ENCODE measurements at places on chromosomes 1 and 21.

GRCh38 chr1:226937940-226938725 lies 2.0 kb upstream of the COQ8A start:
- DNase-seq, result no peak

DNA sequence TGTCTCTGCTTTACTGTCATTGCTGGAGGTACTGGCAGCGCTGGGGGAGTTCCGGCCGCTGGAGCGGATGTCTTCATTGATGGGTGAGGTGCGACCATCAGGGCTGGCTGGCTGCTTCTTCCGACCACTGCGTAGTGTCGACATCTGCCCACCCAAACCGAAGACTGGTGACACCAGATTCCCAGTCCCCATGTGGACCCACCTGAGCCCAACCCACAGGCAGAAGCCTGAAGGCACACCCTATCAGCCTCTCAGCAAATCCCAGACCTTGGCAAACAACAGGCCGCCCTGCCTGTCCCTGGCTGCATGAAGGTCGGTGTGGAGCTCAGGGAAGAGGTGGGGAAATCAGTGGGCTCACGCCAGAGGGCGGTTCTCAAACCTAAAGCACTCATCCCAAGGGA lies 44.8 kb downstream of the SLC45A1 start:
- no peak for DNase-seq

DNA sequence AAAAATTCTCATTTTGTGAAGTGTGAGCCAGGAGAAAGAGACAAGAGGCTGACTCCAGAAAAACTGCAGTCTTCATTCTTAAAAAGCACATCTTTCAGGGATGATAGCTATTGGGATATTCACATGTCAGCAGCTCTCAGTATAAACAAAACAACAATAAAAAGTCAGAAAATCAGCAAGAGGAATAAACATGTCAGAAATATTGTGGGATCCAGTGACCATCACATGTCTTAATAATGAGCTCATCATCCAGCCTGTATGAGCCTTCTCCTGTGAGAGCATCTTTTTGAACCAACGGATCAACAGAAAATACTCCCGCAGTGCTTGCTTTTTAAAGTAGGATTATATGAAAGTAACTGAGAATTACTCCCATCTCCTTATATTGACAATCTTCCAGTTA lies 241.6 kb downstream of the SMYD3 start:
- no peak for DNase-seq

- no peak for DNase-seq
Observed at GRCh38 chr1:181777286-181777685, 284.2 kb downstream of the ZNF648 start.

DNA sequence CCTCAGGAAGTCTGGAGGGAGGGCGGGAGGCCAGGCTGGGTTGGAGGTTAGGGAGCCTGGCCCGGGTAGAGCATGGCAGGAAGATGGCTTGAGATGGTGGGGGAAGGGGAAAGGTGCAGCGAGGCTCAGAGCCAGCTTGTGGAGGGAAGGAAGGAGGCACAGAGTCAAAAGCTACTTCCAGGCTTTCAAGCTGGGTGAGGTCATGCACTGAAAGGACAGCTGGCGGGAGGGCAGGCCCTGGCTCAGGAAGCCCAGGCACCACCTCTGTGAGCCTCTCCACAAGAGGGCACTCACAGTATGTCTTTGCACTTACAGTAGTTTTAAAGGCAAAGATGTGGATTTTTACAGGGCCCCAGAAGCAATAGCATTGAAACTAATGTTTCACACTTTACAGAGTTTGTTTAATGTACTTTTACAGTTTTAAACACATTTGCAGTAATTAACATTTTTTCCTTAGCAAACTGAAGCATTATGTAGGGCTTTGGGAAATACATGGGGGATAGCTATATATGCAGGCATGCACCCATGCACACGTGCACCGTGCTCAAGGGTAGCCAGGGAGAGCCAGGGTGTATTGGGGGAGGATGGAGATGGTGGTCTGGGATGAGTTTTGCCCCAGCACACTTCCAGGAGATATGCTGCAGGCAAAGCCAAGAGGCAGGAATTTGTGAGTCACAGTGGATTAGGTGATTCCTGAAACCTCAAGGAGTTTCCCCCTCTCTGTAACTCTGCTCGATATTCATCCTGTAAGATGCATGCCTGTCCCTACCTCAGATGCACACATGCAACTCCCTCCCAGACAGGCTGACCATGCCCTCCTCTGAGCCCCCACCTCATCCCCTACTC lies 6.1 kb upstream of the ADAM15 start:
- DNase-seq, result peak; percentile 78

- no peak for DNase-seq
Observed at GRCh38 chr21:34330055-34330454, 33.8 kb upstream of the KCNE2 start.

GRCh38 chr1:13494025-13494424 lies 19.8 kb downstream of the LRRC38 start:
- no peak for DNase-seq

- DNase-seq, result no peak
Observed at GRCh38 chr1:29991025-29991424, 732.4 kb downstream of the MATN1 start.

- no peak for DNase-seq
Observed at GRCh38 chr1:221294242-221294641, 415.0 kb downstream of the HLX start.

- DNase-seq, result no peak
Observed at GRCh38 chr21:16752475-16752857, 760.4 kb upstream of the CXADR start.

GRCh38 chr1:66397192-66397591 lies 136.8 kb upstream of the SGIP1 start:
- no peak for DNase-seq

DNA sequence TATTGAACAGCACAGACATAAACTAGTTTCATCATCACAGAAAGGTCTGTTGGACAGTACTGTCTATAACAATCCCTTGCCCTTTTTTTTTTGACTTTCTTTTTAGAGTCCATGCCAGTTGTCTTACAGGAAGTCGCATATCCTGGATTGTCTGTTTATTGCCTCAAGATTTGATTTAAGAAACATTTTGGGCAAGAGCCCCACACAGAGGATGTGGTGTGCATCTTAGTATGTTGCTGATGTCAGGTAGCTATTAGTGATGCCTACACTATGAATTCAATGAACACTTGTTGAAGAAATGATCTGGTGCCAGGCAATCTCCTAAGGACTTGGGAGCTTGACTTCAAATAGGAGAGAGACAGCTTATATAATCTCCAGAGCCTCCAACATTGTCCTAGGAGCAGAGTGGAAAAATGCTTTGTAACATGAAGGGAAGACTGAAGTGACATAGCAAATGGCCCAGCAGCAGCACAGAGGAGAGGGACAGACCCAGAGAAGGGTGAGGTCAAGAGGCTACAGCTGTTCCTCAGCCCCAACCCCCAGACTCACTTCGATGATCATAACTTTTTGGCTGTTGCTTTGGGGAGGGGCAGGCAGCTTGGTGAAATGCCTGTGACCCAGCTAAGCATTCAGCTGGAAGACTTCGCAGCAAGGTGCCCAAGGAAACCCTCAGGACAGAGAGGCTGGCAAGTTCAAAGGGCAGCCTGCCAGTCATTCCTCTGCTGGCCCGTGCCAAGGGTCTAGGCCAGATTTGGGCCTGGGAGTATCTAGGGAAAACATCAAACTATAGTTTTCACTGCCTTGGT lies 7.5 kb upstream of the RAB29 start:
- peak; percentile 26 for DNase-seq

DNA sequence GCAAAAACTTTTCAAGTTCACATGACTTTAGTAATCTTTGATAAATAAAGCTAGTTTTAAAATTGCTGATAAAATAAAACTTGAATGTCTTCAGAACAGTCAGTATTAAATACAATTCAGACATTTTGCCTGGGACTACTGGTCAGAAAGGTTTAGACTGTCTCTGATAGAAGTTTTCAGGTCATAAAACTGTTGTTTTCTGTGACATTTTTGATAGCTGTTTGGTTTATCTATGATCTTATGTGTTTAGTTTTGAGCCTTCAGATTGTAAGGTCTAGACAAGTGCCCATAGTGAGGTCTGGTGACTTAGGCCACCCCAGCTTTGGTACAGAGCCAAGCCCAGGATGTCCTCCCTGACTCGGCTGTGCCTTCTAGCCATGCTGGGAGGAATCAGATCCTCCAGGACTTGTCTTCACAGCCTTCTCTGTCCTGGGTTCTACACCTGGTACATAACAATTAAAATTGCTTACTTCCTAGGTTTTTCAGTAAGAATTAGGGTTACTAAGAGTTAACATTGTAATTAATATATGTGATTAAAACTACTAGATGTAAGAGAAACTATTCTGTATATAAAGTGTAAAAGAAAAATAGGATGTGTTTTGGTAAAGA lies 15.1 kb upstream of the DNAH14 start:
- no peak for DNase-seq

- DNase-seq, result no peak
Observed at GRCh38 chr1:189463166-189463565, 1014.5 kb downstream of the BRINP3 start.

DNA sequence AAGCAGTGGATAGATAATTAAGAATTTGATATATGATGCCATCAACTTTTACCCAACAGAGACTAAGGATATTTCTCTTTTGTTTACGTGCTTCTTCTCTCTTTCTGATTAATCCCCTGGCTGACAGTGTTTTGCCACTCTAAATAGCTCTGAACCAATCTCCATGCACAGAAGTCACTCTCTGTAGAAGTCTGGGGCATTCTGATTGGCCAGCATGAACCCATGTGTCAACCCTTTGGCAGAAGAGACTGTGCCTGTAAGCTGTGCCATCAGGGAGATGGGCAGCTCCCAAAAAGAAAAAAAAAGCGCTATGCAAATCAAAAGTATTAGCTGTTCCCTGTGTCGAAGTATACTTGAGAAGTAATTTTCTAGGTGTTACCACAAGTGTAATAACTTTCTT lies 34.1 kb upstream of the NRIP1 start:
- DNase-seq, result no peak

DNA sequence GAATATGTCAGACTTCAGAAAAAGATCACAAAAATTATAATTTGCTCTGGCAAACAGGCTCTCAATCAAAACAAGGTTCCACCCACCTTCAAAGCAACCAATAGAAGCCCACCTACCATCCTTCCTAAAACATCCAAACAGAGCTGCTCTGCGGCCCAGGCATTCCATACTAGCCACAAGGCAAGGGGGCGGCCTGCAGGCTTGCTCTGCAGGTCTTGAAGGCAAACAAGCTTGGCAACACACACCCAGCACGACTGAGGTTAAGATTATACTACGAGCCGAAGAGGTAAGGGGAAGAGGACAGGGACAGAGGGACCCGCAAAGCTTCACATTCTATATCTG lies 207.3 kb downstream of the SLC45A1 start:
- peak; percentile 55 for DNase-seq
